Left ventricle myocardium superior (tissue), 1 donor: ENCODE measurements at places on chromosomes 7 and 10. TPM values are rescaled to one million over a fixed set of nuclear protein-coding genes. Genes with fewer than 3 reads are reported as not detected.

The KIAA1549 gene
- 2.5 TPM for total RNA-seq

The HNRNPH3 gene
- 133 TPM for total RNA-seq

The FAM20C gene
- 23.8 TPM for total RNA-seq

The PNLIPRP1 gene
- total RNA-seq: not detected

The KIF20B gene
- total RNA-seq: 3.7 TPM

The AGR2 gene
- not detected for total RNA-seq

The CPA5 gene
- not detected for total RNA-seq

DNA sequence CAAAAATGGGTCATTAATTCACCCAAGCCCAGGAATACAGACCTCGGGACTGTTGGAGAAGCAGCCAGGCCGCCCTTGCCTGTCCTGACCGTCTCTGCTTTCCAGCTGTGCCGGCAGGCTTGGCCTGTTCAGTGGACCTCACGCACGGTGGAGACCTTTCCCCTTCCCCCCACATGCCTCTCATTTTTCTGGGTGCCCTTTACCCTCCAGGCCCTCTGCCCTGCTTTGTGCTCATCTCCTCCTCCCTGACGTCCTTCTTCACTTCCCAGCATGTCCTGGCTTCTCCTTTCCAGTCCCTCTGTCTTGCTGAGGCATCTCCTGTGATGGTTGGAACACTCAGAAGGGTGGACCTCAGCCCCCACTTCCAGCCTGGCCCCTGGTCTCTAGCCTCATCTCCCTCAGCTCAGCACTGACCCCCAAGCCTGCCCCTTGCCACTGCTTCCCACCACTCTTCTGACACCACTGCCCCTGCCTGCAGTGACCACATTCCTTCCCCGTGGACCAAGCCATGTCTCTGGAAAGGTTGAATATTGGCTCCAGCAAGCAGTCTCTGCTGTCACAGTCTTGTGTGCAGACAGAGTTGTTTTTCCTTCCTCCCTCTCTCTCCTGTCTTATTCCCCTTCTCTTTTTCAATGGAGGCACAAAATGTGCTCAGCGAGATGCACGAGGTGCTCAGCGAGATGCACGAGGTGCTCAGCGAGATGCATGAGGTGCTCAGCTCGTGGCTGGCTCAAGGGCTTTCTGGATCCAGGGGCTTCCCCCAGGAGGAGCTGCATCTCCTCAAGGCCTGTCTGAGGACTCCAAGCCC, 14.9 kb downstream of the BAG3 start:
- no peak for DNase-seq

- DNase-seq: peak; percentile 59
Observed at GRCh38 chr7:128938544-128939074, 882 bp downstream of the IRF5 start.

GRCh38 chr7:95205665-95206225, 118.6 kb downstream of the PON1 start:
- DNase-seq: no peak

- no peak for DNase-seq
Observed at GRCh38 chr7:68922850-68923249, 675.4 kb upstream of the AUTS2 start.

GRCh38 chr10:32371101-32371500, 24.1 kb upstream of the EPC1 start:
- no peak for DNase-seq

DNA sequence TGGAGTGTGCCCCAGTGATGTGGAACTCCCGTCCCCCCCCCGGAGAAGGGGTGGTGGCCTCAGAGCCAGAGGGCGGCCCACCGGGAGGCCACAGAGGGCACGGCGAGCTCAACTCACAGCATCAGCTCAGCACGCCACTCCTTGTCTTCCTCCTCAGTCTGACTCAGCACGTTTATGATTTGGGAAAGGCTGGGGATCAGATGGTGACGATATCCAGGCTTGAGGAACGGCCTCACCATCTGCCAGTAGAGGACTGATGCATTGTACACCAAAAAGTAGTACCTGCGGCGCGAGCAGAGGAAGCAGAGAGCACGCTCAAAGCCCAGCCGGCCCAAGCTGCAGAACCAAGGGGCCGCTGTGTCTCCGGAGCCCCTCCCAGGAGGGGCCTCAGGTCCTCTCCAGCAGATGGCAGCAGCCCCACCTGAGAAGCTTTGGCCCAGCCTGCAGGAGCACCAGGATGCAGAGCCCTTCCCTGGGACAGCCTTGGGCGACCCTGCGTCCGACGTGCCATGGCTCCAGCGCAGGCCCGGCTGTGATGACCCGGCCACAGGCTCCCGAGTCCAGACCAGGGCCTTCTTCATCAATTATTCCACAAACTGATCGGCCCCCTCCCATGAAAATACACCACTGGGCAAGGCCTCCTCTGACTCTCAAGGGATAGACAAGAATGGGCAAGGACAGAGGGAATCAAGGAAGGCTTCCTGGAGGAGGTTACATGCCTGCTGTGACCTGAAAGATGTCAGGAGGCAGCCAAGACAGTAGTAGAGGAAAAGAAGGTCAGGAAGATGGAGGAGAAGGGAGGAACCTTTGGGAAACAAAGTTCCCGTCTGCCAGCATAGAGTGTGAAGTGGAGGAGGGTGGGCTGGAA, 3.7 kb downstream of the CFAP46 start:
- peak; percentile 28 for DNase-seq

GRCh38 chr10:97831259-97831658, 18.4 kb upstream of the GOLGA7B start:
- DNase-seq: no peak

DNA sequence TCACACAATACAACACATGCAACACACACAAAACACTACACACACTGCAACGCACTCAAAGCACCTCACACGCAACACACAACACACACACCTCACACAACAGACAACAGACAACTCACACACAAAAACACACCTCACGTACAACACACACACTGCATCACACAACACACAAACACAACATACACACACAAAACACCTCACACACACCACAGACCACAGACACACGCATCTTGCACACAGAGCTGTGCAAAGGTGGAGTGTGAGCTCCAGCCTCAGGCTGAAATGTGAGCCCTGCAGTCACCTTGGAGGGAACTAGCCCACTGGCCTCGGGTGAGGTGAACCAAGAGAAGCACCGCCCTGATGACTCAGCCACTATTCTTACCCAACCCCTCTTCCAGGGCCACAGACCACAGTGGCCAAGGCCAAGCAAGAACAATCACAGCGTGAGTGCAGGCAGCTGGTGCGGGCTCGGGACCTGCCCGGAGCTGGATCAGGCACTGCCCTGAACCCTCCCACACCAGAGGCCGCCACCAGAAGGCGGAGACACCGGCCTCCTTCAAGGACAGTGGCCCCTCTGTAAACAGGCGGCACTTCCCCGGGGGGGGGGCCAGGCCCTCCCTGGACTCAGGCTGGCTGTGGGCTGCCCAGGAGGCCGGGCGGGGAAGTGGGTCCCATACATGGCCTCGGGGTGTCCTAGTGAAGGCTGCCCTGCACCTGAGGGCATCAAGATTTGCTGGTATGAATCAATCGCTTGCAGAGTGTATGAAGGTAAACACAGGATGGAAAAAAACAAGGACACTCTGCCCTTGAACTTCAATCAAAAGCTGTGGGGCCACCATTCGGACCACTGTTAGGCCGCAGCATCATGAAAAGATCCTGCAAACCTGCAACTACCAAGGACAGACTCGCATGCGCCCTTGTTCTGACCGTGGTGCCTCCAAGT, 106.7 kb downstream of the TNS3 start:
- peak; percentile 90 for DNase-seq

DNA sequence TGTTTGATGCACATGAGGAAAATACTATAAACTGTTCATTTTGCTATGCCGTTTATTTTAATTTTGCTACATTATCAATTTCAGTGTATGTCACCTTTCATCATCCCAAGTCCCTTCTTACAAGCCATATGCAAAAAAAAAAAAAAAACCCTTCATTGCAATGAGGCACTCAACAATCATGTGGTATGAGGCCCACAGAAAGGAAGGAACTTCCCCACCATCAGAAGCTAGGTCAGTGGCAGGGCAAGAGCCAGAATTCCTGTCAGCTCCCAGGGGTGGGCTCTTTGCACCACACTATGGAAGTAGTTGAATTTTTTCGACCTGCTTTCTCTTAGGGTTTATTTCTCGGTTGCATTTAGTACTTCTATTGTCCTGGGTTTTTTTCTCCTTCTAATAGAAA, 75.4 kb downstream of the NOC3L start:
- DNase-seq: no peak

- no peak for DNase-seq
Observed at GRCh38 chr10:110670335-110670734, 26.2 kb downstream of the RBM20 start.

GRCh38 chr10:124255556-124255955, 162.2 kb upstream of the CHST15 start:
- no peak for DNase-seq

- no peak for DNase-seq
Observed at GRCh38 chr10:17657103-17657500, 13.2 kb downstream of the STAM start.

GRCh38 chr7:66591799-66592596, 36.7 kb upstream of the KCTD7 start:
- peak; percentile 95 for DNase-seq

DNA sequence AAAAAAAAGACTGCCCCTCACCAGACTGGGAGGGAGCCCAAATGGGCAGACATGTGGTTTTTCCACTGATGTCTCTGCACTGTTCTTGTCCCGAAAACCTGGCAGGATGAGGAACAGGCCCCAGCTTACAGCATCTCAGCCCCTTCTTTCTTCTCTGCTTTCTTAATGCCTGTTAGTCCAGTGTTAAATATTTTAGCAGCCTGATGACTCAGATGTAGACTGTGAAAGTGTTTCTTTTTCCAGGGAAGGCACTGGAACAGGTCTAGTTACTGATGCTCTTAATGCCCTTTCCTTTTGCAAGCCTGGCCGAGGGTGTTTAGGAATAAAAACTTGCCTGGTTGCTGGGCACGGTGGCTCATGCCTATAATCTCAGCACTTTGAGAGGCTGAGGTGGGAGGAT, 107.7 kb downstream of the TACC2 start:
- DNase-seq: no peak

DNA sequence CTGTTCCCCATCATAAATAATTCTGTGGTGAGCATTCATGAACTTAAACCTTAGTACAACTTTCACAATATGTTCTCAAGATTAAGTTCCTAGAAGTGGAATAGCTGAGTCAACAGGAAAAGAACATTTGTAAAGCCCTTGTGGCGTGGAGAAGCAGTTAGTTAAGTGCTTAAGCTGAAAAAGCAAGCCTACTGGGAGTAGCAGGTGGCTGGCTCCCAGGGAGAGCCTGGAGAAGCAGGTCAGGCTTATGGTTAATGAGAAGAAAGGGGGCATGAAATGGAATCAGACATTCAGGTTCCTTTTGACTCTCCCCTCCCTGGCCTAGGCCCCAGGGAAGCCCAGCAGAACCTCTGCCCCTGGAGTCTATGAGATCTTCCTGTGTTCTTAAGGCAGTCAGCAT, 35.3 kb downstream of the VSTM4 start:
- peak; percentile 49 for DNase-seq

DNA sequence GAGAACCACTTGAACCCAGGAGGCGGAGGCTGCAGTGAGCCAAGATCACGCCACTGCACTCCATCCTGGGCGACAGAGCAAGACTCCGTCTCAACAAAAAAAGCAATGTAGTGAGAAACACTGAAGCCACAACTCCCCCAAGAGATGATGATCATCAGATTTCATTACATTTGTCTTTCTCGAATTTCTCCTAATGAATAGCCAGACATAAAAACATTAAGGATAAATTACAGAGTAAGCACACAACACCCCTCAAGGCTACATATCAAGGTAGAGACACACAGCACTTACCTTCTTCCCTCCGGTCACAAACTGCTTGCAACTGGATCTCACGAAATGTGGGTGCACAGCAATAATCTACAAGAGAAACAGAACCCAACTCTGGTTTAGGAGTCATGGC, 91.5 kb downstream of the VPS41 start:
- no peak for DNase-seq

- peak; percentile 22 for DNase-seq
Observed at GRCh38 chr7:44292876-44293560, 32.4 kb downstream of the CAMK2B start.

DNA sequence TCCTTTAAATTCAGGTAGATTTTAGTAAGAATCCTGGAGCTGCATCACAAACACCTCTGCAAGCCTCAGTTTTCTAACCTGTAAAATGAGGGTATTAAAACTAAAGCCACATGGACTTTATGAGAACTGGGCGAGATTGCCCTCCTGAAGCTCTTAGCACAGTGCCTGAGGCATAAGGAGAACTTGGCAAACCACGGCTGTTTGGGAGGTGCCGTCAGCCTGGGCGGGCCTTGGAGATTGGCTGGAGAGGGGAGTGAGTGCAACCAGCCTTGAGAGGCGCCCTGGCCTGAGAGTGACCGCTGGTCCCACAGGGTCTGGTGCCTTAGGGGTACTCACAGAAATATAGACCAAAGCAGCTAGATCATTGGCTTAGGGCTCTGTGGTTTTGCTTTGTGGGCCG, 5.4 kb upstream of the TNS3 start:
- peak; percentile 47 for DNase-seq

GRCh38 chr10:81019029-81019890, 481.6 kb downstream of the SH2D4B start:
- DNase-seq: no peak

DNA sequence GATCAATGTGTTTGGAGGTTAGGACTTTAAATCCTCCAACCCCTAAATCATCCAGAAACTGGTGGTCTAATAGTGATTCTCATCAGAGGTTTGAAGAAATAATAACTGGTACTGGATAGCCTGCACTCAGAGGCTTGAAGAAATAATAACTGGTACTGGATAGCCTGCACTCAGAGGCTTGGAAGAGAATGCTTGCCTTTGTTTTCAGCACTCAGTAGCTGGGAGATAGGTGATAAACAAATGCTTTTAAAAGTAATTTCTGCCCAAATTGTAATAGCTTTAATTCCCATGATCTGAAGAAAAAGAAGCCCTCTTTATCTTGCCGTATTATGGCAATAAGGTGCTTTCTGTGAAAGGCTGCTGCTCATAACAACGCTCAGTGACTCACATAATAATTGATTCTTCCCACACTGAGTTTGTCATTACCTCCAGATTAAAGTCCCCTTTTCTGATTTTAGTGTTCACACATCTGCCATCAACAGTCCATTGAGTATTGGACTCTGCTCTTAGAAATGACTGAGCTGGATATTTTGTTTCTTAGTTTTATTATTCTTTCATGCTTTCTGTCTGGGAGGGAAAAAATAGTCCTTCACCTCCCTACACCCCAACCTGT, 112.3 kb upstream of the PHYHIPL start:
- DNase-seq: no peak

GRCh38 chr7:30575910-30576309, 18.8 kb upstream of the GARS1 start:
- DNase-seq: no peak

- no peak for DNase-seq
Observed at GRCh38 chr10:79928028-79928583, 20.8 kb downstream of the SFTPD start.

GRCh38 chr10:84214046-84214572, 11.2 kb downstream of the LRIT2 start:
- DNase-seq: no peak
